ENCODE measurements at places on chromosomes 16 and 17. TPM values are rescaled to one million over a fixed set of nuclear protein-coding genes. Genes with fewer than 3 reads are reported as not detected.

Gene TBC1D3L
- 3.9 TPM for total RNA-seq

Gene SECTM1
- total RNA-seq, result 0.74 TPM

Gene SOST
- total RNA-seq, result not detected

Gene MSLN
- not detected for total RNA-seq

Gene ANKRD40CL
- not detected for total RNA-seq

Gene PPP1R1B
- 20.7 TPM for total RNA-seq

Gene ABCA8
- 3.9 TPM for total RNA-seq

Gene HAS3
- 8.1 TPM for total RNA-seq

Gene TBX21
- total RNA-seq, result 0.74 TPM

Gene P4HB
- total RNA-seq, result 50.2 TPM

Gene SCN4A
- under 0.01 TPM for total RNA-seq

Gene CES1
- total RNA-seq, result 2.2 TPM

Gene C16orf54
- total RNA-seq, result not detected

Gene SDR42E2
- total RNA-seq, result under 0.01 TPM
